CD14-positive monocyte (primary cell): ENCODE measurements at places on chromosomes 6 and 20.

DNA sequence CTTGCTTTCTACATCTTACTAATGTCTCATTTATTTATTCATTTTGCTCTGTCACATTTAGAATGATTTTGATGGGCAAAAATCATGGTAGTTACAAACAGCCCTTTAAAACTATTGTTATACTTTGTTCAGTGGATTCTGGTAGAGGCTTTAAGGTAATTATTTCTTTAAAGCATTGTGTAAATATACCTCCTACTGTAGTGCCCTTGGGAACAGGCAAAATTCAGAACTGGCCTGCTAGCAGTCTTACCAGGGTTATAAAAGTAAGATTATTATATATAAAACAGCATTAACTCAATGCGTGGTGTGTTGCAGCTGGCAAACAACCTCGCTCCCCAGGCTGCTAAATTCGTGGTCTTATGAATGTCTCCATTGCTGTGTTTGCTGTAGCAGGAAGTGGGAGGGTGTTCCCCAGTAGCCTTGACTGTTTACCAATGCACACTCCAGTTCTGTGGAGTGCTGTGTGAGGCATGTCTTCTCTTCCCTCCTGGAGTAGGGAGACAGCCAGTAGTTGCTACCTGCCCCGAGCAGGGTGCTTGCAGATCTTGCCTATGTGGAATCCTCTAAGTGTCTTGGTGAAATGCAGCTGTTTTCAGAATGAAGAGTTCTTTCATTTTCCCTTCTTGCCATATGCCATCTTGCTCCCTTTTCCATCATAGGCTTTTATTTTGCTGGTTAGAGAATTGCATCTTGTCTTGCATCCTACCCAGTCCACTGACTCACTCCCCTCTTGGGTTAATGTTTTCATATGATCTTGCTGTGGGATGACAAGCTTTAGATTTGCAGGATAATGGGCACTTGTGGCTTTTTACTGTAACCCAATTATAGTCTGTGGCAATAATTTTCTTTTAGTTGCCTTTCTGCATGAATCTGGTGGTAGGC is 45.3 kb downstream of the IGF2R start:
- no peak for DNase-seq

DNA sequence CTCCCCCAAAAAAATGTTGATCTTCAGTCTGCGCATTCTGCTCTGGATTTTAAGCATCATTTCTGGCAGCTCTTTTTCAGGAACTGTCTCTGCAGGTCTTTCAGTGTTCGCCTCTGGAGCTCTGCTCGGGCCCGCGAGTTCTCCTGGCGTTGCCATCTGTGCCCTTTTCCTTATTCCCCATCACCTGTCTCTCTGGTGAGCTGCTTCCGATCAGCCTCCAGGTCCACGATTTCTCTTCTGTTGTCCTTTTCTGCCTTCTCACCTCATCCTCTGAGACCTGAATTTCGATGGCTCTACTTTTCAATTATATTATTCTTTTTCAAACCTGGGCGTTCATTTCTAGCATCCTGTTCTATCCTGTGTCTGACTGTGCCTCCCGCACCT is 590 bp upstream of the MAP1LC3A start:
- no peak for DNase-seq

DNA sequence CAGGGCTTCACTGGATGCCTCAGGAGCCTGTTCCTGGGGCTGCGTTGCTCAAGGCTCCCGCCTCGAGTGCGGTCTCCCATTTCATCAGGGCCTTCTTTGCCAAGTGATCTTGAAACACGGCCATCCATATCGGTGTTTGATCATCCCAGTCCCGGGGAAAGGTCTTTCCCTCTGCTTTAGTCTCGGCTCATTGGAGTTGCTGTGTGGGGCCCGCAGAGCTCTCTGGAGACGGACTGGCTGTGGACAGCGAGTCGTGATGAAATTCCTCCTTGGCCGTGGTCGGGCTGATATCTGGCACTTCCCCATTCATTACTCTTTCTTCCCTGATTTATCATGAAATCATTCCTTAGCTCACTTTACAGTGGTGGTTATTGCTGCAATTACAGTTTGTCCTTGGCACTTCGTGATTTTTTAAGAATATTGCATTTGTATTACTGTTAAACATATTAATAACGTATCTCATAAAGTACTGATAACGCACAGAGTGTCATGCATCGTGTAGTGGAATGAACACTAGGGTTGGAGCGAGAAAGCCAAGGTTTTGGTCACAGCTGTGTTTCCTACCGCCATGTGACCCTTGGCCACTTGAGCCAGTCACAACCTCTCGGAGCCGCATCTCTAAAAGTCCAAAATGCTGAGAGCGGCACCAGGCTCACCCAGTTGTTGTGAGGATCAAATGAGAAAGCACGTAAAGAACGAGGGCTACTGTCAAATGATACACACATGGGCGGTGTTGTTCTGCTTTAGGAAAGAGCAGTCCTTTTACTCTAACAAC is 71.8 kb downstream of the MTHFD1L start:
- DNase-seq, result no peak

GRCh38 chr20:56412949-56413348 is 889 bp downstream of the CASS4 start:
- no peak for DNase-seq

- no peak for DNase-seq
Measured at GRCh38 chr6:111844921-111845320, 28.3 kb downstream of the FYN start.
